ENCODE measurements at places on chromosomes 6 and 20.

GRCh38 chr6:153092082-153093013, 38.7 kb downstream of the RGS17 start:
- peak; percentile 36 for DNase-seq

- no peak for DNase-seq
Observed at GRCh38 chr6:16031278-16031981, 97.5 kb upstream of the MYLIP start.

- peak; percentile 39 for DNase-seq
Observed at GRCh38 chr6:148140772-148141557, 201.7 kb upstream of the SASH1 start.

GRCh38 chr6:168333039-168333438, 13.5 kb upstream of the DACT2 start:
- DNase-seq: peak; percentile 52

DNA sequence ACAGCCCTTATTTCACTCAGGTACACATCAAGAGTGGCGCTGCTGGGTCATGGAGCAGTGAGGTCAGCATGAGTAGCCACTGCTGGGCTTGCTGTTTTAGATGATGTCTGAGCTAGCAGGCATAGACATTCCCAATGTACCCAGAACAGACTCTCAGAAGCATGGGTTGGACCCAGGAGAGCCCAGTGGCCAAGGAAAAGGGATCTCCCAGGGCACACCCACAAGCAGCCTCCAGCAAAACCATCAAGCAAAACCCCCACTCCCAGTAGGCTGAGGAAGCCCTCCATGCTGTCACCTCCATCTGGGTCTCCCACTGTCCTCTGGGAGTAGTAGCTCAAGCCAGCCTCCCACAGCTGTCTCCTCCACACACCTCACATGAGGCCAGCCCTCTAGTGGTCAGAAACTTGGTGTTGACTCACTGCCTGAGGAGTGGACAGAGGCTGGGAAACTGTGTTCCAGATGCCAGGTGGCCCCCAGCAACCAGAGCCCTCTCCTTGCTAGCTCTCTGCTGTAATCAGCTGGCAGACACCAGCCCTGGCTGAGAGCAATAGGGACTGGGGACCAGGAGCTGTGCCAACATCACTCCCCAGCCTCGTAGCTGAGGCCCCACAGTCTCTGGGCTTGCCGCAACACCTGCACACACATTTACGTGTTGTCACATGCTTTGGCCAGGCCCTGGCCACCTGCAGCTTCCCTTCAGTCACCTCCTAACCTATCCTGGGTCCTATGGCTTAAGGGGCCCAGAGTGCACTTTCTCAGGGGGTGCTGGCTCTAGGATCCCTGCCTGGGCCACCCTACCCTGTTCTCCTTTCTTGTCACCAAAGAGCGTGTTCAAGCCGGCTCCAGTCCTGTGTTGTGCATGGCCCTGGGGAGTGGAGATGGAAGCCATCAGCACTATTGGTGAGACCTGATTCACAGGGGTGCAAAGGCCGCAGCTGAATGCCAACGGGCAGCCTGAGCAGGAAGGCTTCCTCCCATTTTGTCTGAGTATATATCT, 1.9 kb upstream of the AP5S1 start:
- peak; percentile 95 for DNase-seq

DNA sequence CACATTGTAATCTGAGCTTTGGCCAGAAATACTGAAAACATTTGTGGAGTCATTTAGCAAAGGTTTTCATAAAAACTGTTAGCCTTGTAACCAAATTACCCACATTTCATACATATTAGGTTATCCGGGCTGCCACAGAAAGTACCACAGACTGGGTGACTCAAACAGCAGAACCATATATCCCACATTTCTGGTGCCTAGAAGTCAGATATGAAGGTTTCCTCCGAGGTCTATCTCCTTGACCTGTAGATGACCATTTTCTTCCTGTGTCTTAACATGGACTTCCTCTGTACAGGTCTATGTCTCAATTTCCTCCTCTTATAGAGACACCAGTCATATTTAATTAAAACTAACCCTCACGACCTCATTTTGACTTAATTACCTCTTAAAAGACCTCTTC, 49.5 kb upstream of the SMIM28 start:
- no peak for DNase-seq

GRCh38 chr20:37759052-37759553, 65.3 kb downstream of the CTNNBL1 start:
- DNase-seq: no peak

DNA sequence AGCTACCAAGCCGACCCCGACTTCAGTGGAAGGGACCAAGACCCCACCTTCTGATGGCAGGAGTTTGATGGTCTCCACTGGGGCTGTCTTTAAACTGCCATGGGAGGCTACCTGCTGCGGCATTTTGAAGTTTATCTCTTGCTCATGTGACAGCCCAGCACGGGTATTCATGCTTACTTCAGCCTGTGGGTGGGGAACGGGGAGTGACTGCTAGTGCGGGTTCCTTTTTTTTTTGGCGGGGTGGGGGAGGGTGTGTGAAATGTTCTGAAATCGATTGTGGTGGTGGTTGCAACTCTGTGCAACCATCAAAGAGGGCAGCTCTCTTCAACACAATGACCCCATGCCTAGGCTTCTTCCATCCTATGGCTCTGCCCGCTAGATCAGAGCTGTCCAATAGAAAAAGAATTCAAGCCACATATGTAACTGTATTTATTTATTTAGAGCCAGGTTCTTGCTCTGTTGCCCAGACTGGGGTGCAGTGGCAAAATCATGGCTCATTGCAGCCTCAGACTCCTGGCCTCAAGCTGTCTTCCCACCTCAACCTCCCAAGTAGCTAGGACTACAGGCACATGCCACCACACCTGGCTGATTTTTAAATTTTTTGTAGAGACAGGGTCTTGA, 53.7 kb downstream of the PPP1R16B start:
- no peak for DNase-seq

DNA sequence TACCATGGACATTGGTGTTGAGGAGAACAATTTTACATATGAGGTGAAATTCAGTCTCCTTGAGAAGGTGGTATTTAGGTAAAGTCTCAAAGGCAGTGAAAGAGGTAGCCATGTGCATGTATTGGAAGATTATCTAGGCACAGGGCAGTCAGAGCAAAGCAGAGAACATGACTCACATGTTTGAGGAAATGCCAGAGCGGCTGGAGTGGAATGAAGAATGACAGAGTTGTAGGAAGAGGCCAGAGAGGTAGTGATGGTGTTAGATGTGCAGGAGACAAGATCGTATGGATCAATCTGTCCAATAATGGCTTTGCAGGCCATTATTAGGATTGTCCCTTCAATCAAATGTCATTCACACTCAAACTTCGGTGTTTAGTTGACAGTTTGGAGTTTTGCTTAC, 449.4 kb upstream of the PTCHD4 start:
- DNase-seq: peak; percentile 28

GRCh38 chr20:21614980-21615379, 90.5 kb upstream of the PAX1 start:
- DNase-seq: no peak

Data from DMS53 (cell line).